SK-N-SH (cell line): ENCODE measurements at places on chromosomes 13 and 19.

DNA sequence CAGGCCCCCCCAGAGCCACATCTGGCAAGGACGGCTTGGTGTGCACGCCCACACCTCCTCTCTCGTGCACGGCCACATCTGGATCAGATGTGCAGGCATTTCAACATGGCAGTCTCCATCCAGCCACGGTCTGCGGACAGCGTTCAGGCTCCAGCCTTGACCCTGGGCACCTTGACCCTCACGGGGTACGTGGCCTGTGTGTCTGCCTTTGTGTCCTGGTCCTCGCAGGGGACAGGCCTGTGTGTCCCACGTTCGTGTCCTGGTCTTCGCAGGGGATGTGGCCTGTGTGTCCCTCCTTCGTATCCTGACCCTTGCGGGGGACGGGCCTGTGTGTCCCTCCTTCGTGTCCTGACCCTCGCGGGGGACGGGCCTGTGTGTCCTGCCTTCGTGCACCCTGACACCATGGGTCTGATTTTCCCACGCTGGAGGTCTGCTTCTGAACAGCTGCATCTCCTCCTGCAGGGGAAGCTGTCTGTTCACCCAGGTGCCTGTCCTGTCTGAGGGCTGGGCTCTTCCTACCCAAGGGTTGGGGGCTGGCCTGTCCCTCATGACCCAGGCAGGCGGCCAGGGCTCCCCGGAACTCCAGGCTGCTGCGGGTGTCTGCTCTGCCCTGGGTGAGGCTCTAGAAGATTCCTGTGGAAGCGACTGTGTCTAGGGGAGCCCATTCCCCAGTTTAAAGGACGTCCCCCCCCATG is 25.3 kb downstream of the RASA3 start:
- no peak for DNase-seq

GRCh38 chr13:72567566-72567965 is 159.9 kb downstream of the MZT1 start:
- DNase-seq, result no peak

- DNase-seq, result no peak
Measured at GRCh38 chr13:23810685-23811240, 78.4 kb downstream of the MIPEP start.

- DNase-seq, result no peak
Measured at GRCh38 chr19:7266832-7267231, 27.4 kb downstream of the INSR start.

DNA sequence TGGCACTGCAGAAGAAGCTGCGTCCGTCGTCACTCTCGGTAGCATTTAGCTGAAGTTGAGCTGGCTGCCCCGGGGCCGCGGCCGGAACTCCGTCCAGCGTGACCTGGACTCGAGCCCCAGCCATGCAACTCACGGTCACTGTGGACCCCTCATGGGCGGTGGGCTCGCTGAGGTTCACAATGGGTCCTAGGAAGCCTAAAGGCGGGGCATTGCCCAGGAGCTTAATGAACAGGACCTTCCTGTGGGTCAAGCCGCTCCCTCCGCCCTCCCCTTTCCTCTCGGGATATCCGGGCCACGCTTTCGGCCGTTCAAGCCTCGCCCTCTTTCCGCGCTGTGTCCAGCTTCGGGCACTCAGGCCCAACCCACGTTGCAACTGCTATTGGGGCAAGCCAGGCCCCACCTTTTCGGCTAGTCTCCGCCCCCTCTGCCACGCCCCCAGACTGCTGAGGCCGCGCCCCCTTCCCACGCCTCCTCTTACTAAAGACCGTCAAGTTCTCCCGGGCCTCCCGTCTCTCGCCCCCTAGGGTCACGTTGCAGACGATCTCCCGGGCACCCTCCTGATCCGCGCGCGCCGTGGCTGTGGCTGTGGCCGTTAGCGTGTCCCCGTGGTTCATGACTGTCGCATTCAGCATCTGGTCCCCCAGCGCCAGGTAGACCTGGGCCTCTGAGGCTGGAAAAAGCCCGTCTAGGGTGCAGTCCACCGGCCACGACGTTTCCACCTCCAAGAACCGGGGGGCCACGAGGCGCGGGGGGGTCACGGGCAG is 1.4 kb upstream of the RAVER1 start:
- DNase-seq, result peak; percentile 92

GRCh38 chr19:44260695-44261446 is 1.2 kb downstream of the ZNF233 start:
- DNase-seq, result no peak
